ENCODE measurements at places on chromosomes 6 and 20. TPM values are rescaled to one million over a fixed set of nuclear protein-coding genes. Genes with fewer than 3 reads are reported as not detected.

Gene C6orf52
- total RNA-seq: not detected

Gene ADGRG6
- 15.7 TPM for total RNA-seq

Gene RIMS1
- 4.8 TPM for total RNA-seq

Gene BPIFB4
- not detected for total RNA-seq

Gene OR12D3
- not detected for total RNA-seq

Gene TRIM10
- total RNA-seq: not detected

Gene HDGFL1
- total RNA-seq: not detected

Gene SLC22A23
- total RNA-seq: 9.4 TPM

Gene KCNK15
- total RNA-seq: 16.1 TPM

Gene VSTM2L
- 3.1 TPM for total RNA-seq

Gene ZSCAN31
- total RNA-seq: 8.3 TPM

Gene LHFPL5
- total RNA-seq: not detected

Gene ANKRD66
- total RNA-seq: not detected

Gene SLC32A1
- total RNA-seq: not detected

Gene AVP
- not detected for total RNA-seq

Measured in aorta (tissue), 5 donors.